ENCODE measurements at places on chromosomes 2 and 18. TPM values are rescaled to one million over a fixed set of nuclear protein-coding genes. Genes with fewer than 3 reads are reported as not detected.

DNA sequence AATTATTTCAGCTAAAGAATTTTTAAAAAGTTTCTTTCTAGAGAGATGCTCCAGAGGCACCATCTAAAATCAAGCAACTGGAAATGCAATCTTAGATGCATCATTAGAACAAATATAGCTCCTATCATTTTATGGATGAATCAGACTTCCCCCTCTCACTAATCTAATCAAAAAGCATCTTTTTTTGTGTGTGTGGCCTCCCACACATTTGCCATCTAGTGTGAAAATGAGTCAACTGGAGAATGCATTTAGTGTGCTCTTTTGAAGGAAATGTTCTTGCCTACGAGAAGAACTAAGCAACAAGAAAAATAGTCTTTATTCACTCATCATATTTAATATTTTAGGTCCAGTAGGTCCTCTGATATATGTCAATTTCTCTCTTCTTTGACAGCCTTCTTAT lies 39.5 kb upstream of the FIGN start:
- DNase-seq, result no peak

- no peak for DNase-seq
These were observed 102.0 kb upstream of the LRATD1 start for GRCh38 chr2:14530506-14530905.

CPLX4 gene
- not detected for total RNA-seq

DNA sequence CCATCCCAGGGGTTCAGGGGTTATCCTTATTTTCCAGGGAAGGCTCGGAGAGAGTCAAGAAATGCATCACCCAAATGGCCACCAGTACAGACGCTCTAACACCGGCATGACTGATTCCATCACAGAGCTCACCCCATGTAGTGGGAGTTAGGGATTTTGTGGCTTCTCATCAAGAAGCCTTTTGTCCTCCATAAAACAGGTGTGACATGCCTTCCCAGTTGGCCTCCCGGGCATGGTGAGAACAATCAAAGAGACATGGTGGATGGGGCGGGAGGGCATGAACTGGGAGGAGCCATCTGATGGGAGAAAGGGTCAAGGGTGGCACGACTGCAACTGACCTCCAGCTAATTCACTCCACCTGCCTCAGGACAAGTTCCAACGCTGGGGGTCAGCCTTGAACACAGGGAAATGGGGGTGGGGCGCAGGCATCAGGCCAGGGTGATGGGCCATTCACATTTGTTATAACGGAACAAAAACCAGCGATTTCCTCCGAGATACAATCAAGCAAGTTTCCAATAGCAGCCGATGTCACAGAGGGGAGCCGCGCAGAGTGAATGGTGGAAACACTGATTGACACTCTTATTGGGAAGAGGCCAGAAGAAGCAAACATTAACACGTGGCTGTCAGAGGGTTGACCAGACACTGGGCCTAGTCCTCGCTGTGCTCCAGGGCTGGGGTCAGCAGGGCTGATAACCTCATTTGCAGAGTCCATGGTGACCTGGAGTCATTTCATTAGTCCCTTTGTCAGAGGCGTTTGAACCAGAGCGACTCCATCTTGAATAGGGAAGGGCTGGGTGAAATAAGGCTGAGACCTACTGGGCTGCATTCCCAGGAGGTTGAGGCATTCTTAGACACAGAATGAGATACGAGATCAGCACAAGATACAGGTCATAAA lies 80.5 kb upstream of the HPCAL1 start:
- DNase-seq, result no peak

DNA sequence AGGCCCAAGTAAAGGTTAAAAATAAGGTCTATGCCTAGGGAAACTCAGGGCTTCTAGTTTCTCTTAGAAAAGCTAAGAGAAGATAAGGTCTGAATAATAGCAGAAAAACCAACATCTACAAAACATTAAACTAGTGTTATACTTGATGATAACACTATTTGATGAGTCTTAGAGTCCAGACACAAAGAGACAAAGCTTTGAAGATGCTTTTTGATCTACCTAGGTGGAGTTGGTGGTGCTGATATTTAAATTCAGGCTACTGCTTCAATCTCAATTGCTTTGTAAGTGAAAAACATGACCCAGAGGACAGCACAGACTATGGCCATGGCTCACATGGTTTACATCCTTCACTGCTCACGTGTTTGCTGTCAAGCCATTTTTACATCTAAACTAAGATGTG lies 11.7 kb upstream of the MFF start:
- DNase-seq, result no peak

- no peak for DNase-seq
These were observed 2.7 kb downstream of the PTMA start for GRCh38 chr2:231710799-231711676.

- no peak for DNase-seq
These were observed 9.0 kb downstream of the CDKL4 start for GRCh38 chr2:39234754-39235153.

UGT1A10 gene
- total RNA-seq, result not detected

GRCh38 chr2:227822416-227823003 lies 8.9 kb downstream of the CCL20 start:
- DNase-seq, result no peak

GRCh38 chr2:26070730-26071129 lies 36.8 kb downstream of the RAB10 start:
- DNase-seq, result no peak

DNA sequence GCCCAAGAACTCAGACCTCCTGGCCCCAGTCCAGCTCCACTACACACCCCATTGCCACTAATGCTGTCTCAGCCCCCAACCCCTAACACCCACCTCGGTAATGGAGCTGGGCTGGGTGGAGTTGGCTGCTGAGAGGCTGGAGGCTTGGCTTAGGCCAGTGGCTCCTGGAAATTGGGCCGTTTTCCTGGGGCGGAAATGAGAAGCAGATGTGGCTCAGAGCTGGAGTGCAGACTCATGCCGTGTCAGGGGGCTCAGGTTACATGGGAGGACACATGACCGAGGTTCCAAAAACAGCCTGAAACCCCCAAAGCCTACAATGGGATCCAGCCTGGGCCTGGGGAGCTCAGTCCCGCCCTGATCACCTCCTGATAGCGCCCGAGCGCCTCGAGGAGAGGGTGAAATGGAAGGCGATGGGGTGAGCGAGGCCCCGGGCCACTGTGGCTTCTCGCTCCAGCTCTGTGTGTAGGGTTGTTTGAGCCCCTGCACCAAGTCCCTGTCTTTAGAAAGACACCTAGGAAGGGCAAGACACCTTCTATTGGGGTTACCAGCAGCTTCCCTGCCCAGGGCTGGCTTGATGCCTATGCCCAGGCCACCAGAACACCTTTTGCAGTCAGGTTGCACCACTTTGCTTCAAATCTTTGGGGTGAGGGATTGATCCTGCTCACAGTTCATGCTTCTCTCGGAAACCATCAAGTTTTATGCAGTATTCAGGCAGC lies 175.7 kb upstream of the HAAO start:
- no peak for DNase-seq

DNA sequence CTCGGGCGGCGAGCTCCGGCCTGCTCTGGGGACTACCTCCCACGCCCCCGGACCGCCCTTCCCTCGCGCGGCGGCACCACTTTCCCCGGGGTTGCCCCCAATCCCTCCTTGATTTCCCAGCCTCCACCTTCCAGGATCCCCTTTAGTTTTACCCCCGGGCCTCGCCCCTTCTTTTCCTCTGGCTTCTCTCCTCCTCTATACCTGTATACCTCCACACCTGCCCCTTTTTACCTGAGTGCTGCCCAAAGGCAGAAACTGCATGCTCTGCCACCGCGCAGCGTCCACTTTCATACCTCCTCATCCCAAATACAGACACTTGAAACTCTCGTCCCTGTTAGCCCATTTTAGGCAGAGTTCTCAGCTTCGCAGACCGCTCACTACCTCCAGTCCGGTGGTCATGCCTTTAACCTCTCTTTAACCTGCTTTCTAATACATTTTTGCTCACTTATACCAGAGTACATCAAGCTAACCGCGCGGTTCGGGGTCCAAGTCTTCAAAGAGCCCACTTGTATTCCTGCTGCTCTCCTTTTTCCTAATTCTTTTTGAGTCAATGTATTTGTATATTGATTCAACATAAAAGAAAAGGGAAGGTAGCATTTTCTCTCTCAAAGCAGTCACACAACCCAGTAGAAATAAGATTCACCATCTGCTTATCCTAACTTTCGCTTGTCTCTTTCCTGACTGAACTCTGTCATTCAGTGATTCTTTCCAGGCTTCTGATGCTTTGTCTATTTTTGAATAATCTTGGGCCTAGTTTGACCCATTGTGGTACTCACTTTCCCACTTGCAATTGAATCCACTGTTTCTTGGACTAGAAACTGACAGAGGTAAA lies 901 bp downstream of the SPOPL start:
- no peak for DNase-seq
